Skeletal muscle cell (primary cell): ENCODE measurements at places on chromosomes 3 and 15.

DNA sequence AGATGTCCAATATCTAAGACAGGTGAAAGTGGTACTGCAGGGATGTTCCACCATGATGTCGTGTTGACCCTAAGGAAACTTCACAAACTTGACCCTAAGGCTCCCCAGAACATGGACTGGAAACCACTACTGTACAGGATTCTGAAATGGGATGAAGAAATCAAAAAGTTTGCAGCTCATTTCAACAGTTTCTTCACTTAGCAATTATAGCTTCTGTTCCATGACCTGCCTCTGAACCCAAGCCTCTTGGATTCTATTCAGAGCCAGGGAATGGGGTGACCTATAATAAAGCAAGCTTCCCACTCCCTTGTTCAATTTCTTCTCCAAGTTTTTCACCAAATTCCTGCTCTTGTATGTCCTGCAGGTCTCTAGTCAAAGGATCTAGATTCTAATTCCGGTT lies 40.7 kb downstream of the DUT start:
- no peak for DNase-seq

GRCh38 chr15:74396445-74397238 lies 29.2 kb upstream of the CYP11A1 start:
- no peak for DNase-seq

DNA sequence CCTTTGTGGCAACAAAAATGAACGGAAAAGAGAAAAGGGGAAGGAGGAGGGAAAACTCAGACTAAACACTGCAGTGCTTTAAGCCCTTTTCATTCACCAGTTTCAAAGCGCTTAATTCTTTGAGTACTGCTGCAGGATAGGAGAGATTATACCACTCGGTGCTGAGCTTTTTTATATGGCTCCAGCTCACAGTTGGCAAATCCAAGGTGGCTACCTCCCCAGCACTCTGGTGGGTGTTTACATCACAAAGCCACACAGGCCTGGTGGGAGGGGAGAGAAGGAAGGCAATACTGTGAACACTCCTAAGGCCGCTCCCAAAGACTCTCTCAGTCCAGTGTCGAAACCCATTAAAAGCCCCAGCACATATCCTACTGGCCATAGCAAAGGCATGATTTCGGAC lies 191.4 kb downstream of the STT3B start:
- DNase-seq, result no peak

- peak; percentile 90 for DNase-seq
Measured at GRCh38 chr15:48925714-48926223, 38.0 kb downstream of the SHC4 start.

DNA sequence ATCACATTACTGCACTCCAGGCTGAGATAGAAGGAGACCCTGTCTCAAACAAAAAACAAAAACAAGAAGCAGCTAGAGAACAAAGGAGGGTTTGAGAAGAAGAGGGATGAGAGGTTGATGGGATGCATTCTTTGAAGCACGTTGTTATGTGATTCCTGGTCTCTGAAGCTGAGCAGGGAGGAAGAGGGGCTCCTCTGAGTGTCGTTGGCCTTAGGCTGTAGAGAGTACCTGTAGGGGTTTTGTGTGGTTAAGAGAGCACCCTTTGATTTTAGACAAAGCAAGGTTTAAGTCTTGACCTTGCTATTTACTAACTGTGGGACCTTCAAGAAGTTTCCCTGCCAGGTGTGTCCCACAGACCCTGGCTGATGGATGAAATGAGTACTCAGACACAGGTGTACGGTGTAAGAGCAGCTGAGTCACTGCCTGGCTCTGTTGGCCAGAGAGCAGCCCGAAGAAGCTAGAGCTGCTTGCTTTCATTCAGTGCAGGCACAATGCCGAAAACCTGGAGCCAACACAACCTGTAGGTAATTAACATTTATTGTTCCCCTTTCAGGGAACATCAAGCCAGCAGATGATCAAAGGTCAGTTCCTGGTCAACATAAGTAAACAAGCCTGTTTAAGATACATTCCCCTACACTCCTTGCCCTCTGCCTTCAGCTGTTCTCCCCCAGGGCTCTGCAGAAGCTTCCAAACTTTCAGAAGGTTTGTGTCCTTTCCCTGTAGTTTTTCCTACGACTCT lies 67.2 kb downstream of the LRRK1 start:
- DNase-seq, result no peak

DNA sequence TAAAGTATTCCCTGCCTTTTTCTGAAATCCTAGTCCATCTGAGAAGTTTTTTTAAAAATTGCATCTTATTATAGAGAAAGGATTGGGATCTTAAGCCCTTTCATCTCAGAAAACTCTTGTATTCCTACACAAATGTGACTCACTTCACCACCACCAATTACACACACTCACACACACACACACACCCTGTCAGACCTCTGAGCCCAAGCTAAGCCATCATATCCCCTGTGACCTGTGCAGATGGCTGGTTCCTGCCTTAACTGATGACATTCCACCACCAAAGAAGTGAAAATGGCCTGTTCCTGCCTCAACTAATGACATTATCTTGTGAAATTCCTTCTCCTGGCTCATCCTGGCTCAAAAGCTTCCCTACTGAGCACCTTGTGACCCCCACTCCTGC lies 1181.9 kb downstream of the ROBO2 start:
- DNase-seq, result no peak

- DNase-seq, result no peak
Measured at GRCh38 chr15:94600505-94600904, 369.1 kb downstream of the MCTP2 start.

GRCh38 chr3:139151530-139151929 lies 106.8 kb upstream of the PRR23C start:
- DNase-seq, result no peak

DNA sequence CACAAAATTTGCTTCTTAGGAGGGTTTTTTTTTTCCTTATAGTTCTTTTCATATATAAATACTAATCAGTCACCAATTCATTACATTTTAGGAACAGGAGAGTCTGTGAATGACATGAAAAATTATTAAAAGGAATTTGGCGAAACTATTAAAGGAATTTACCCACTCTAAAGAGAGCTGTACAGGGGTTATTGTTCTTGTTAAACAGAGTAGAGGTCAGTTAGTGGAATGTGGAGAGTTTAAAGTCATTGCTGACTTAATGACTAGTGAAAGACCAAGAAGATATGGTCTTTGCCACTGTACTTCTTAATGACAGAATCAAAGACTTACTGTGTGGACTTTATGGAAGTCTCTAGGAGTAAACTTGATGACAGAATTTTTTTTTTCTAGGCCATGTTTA lies 333.6 kb upstream of the C2CD4B start:
- no peak for DNase-seq

- DNase-seq, result no peak
Measured at GRCh38 chr15:70717237-70717793, 46.0 kb downstream of the UACA start.

GRCh38 chr3:108130701-108131474 lies 40.1 kb upstream of the CD47 start:
- peak; percentile 73 for DNase-seq

- DNase-seq, result no peak
Measured at GRCh38 chr3:14553871-14554270, 13.7 kb upstream of the GRIP2 start.

- no peak for DNase-seq
Measured at GRCh38 chr3:151305775-151306151, 10.9 kb downstream of the GPR87 start.

- no peak for DNase-seq
Measured at GRCh38 chr3:61765157-61765876, 203.9 kb downstream of the PTPRG start.

- no peak for DNase-seq
Measured at GRCh38 chr15:80619680-80620079, 75.4 kb upstream of the ABHD17C start.

GRCh38 chr3:113226491-113226890 lies 15.1 kb downstream of the BOC start:
- DNase-seq, result no peak

GRCh38 chr15:81373775-81374395 lies at the start of gene TMC3:
Gene TMC3 (minus strand): TSS chr15:81374213. CDS start chr15:81374077, 136 bp downstream.
- DNase-seq, result no peak

DNA sequence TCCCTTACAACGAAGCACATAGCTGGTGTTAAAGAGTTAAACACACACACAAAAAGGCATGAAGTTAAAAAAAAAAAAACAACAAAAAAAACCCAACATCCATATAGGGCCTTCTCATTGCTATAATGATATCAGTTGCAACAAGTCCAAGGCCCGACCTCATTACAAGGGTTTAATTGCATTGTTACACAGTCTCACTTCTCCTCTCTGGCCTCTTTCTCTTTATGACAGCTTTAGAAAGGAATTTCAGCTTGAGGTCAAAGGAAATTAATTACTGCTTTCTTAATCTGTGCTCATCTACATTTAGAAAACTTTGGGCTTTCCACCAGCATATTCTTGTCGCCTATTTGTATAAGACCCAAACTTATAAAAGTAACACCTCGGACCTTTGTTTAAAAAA lies 342.1 kb downstream of the NR2F2 start:
- no peak for DNase-seq

- DNase-seq, result no peak
Measured at GRCh38 chr3:131356006-131356595, 25.5 kb upstream of the NUDT16 start.

- DNase-seq, result no peak
Measured at GRCh38 chr3:55283441-55283925, 203.6 kb downstream of the WNT5A start.

GRCh38 chr15:97082830-97083229 lies 752.3 kb downstream of the NR2F2 start:
- no peak for DNase-seq

- no peak for DNase-seq
Measured at GRCh38 chr15:99105514-99106341, 848 bp downstream of the SYNM start.

GRCh38 chr15:50501815-50502214 lies 44.7 kb downstream of the USP50 start:
- no peak for DNase-seq

DNA sequence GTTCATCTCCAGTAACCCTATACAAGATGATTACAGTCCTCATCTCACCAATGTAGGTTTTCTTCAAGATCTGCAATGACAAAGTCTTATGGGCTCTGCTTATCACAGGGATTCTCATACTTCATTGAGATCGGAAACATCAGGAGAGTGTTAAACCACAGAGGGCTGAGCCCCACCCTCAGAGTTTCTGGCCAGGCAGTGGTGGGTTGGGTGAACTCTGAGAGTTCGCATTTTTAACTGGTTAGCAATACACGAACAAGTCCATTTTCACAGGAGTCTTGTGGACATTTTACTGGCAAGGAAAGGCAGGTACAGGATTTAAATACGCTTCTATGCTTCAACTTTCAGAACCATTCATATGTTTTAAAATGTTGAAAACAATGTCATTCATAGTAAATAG lies 366.7 kb upstream of the ROBO2 start:
- DNase-seq, result no peak

DNA sequence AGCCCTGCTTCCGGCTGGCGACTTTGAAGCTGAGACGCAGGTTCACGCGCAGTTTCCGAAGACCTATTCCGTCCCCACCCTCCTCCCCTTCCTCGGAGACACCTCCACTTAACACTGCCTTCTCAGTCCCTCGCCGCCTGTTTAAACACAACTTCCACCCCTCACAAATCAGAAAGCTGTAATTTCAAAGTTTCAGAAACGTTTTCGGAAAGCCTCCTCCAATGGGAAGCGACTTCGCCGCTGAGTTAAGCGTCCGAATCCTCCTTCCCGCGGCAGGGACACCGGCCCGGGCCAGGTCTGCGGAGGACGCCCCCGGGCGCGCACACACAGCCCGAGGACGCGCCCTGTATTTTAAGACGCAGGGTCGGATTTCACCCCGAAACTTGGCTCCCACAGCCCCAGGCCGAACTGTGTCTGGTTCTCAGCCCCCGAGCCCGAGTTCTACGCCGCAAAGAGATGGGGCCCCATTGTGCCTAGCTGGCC lies 559 bp upstream of the LRRN1 start:
- DNase-seq, result no peak

- peak; percentile 5 for DNase-seq
Measured at GRCh38 chr3:9690451-9691450, 12.9 kb upstream of the CPNE9 start.

DNA sequence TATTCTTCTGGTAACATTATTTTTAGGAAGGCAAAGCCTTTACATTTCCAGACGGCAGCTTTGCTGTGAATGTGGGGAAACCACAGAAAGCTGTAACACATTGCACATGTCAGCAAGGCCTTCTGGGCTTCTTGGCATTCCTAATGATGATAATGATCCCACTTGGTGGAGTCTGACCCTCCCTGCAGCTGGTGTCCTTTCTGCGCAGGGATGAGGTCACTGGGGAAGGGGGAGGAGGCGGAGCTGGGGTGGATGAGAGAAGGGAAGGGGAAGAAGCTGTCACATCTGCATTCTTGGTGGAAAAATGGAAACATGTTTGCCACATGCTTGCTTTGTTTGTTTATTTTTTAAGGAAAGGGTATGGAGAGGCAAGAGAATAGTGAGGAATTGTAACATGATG lies 68.6 kb downstream of the FILIP1L start:
- peak; percentile 98 for DNase-seq

DNA sequence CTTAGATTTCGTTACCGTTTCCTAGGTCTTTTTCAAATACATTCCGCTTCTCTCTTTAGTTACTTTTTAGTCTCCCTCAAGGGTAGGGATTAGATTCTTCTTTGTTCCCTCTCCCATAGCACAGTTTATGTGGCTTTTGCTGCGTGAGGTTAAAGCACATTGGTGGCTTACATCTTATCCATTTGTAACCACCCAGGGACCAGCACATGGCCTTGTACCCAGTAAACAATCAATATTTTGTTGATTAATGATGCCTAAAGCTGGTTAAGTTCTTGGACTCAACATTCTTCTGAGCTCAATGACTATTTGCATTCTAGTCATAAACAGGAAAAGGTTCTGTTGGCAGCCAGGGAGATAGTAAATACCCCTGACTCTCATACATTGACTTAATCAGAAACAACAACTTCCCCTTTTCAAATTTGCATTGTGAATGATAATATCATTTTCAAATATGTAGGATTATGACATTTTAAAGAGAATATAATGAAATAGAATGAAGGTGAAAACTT lies 60.2 kb downstream of the CACNA1D start:
- DNase-seq, result no peak

GRCh38 chr3:53845103-53845880 lies 927 bp downstream of the CHDH start:
- DNase-seq, result no peak

DNA sequence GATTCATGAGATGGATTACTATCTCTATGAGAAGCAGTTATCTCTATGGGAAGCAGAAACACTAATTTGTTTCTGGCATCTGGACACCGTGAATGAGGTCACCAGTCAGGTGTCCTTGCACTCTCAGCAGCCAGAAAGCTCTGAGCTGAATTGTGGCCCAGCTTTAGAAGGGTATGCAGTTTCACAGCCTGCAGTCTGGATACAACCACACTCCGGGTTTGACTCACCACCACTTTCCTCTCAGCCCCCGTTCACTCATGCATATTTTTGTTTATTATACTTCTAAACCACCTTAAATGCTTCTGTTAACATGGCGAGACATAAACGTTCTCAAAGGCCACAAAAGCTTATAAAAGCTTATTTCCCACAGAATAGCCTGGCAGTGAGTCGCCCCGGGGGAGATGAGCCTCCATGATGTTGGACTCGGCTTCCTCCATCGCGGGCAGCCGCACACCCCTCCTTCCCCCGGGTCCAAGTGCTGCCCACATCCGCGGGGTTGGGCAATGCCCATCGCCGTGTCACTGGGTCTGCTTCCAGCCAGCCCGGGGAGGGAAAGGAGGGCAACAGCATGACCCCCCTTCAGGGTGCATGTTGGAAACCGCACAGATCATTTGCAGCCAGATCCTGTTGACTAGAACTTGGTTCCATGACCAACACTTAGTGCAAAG lies 16.8 kb upstream of the SLC41A3 start:
- DNase-seq, result no peak
